ENCODE measurements at places on chromosomes 12 and 14.

GRCh38 chr14:101323111-101323510 is 238.2 kb upstream of the DIO3 start:
- no peak for DNase-seq

DNA sequence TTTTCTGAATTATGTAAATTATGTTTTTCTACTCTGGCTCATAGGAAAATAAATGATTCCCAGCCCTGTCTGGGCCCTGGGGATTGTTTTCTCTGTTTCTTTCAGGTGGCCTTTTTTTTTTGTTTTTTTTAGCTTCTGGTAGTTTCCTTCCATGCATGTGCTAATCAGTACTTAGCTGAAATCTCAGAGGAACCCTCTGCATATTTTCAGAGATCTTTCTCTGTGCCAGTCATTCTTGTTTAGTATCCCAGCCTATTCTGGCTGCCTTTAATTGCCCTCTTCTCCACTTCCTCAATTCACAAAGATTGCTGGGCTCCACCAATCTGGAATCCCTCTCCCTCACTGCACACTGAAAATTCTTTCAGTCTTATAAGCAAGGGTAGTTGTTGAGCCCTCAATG is 46.9 kb downstream of the CNOT2 start:
- no peak for DNase-seq

DNA sequence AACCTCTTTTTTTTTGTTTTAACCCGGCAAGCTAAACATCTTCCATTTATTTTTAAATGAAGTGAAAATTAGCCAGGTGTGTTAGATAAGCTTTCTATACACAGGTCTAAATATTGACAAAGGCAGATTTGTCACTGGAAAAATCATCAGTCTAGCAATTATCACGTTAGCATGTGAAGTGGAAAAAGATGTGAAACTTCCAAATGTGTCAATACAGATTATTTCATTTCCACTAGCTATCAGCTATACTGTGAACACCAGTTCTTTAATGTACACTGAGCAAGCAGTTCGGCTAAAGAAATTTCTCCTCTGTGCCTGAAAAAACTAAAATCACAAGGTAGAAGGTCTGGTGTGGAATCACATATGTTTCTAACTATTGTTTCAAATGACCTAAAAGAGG is 96.6 kb upstream of the G2E3 start:
- no peak for DNase-seq

DNA sequence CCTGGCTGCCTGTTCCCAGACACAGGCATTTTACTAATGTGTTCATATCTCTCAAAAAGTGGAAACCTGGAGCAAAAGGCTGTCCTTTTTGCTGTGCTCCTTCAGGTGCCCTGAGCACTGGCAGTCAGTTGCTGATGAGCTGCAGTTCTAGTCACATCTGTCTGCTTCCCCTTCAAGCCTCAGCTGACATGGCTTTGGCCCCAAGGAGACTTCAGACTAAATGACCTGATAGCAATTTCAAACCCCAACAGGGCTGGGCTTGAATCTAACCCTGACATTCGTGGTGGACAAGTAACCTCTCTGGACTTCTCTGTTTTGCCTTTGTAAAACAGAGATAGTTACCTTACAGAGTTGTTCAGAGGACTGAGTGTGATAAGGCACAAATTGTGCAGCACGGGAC is 5.7 kb downstream of the SERPINA9 start:
- DNase-seq = no peak

- DNase-seq = no peak
Measured at GRCh38 chr14:41461380-41461779, 145.3 kb upstream of the LRFN5 start.
